Stimulated activated CD8-positive, alpha-beta memory T cell treated with anti-CD3 and anti-CD28 coated beads, Interleukin-2, amount 100 ng/mL, for 1 hour (primary cell): ENCODE measurements at places on chromosomes 7 and 10.

- no peak for DNase-seq
Observed at GRCh38 chr7:129213828-129214227, 11.0 kb upstream of the AHCYL2 start.

- DNase-seq = no peak
Observed at GRCh38 chr7:5657901-5658300, 123.6 kb downstream of the RNF216 start.

DNA sequence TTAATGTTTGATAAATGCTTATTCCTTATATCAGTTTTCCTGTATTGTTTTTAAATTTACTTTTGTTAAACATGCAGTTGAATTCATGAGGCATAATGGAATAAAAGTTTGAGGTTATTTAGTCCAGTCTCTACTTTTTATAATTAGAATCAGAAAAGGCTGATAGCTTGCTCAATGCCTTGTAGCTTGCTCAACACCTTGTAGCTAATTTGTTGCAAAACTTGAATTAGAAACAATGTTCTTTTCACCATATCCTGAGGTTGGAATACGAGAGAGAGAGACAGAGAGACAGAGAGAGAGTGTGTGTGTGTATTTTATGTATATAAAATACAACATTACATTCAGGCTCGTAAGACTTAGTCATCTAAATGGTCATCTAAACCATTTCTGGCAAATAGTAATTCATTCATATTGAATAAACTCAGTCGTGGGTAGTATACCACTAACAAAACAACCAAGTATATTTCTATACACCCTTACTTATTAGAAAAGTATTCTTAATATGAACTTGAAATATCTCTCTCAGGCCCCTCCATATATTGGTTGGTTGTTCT, 243.5 kb downstream of the ADK start:
- DNase-seq = no peak

GRCh38 chr10:127279334-127279774, 83.0 kb upstream of the INSYN2A start:
- DNase-seq = no peak

- DNase-seq = no peak
Observed at GRCh38 chr7:32670110-32671025, 175.1 kb downstream of the AVL9 start.
